ENCODE measurements at places on chromosomes 3 and 15.

DNA sequence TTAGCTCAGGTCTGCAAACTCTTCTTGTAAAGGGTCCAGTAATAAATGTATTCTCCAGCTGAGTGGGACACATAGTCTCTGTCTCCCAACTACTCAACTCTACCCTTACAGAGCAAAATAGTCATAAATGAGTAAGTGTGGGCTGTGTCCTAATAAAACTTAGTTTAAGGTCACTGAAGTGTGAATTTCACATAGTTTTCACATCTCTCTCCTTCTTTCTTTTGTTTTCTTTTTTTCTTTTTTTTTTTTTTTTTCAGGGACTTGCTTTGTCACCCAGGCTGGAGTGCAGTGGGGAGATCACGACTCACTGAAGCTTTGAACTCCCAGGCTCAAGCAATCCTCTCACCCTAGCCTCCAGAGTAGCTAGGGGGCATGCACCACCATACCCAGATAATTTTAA is 1.9 kb upstream of the ACTL6A start:
- no peak for DNase-seq
- no peaks in the 10 kb centered on the region for H3K36me3 ChIP-seq
- peak overlapping the region; percentile 34 for H3K4me3 ChIP-seq
- no peaks in the 10 kb centered on the region for H3K27me3 ChIP-seq
- H3K27ac ChIP-seq = no peak overlapping the region

DNA sequence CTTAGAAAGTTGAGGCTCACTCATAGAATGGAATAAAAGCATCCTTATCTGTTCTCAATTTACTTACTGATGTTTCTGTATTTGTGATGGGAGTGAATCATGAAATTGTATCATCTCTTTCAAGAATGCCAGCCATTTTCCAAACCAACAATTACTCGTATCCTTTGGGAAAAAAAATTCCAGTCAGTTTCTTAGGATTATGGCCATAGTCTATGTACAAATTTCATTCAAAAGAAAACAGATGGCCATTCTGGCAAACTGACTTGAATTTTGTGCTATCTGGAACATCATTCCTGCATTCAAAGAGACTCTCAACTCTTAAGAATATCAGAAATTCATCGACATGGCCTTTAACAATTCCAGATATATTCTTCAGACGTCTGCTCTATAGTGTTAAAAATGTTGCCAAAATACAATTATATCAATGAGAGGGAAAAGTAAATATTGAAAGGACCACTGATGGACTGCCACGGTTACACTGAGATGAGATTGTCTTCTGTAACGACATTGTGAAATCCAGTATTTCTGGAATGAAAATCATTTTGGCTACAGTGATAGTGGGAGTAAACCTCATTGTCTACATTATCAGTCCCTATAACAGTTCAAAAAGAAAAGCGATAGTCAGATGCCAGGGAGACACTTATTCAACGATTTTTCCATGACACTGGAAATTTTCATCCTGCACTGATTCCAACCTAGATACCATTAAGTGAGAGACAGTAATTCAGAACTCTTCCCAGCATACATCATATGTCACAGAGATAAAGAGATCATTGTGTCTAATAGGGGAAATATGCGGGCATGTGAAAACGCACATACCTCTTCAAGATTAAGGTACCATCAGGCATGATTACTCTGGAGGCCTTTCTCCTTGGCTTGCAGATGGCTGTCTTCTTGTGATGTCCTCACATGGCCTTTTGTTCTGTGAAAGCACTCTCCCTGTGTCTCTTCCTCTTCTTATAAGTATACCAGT is 953.8 kb upstream of the ALCAM start:
- H3K4me1 ChIP-seq = no peaks in the 10 kb centered on the region
- no peak overlapping the region for H3K27ac ChIP-seq
- no peaks in the 10 kb centered on the region for H3K27me3 ChIP-seq
- H3K4me3 ChIP-seq = no peak overlapping the region
- H3K36me3 ChIP-seq = no peaks in the 10 kb centered on the region

DNA sequence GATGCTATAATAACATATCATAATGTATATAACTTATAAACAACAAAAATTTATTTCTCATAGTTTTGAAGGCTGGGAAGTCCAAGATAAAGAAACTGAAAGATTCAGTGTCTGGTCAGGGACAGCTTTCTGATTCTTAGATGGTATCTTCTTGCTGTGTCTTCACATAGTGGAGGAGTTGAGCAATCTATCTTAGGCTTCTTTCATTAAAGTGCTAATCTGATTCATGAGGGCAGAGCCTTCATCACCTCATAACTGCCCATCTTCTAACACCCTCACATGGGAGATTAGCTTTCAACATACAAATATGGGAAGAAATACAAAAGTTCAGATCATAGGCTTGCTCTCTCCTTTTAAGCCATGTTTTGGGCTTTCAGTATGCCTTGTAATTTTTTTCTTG is 774.8 kb upstream of the EPHA6 start:
- H3K27ac ChIP-seq = no peak overlapping the region
- no peaks in the 10 kb centered on the region for H3K27me3 ChIP-seq
- no peaks in the 10 kb centered on the region for H3K36me3 ChIP-seq
- H3K4me1 ChIP-seq = no peaks in the 10 kb centered on the region
- no peak overlapping the region for H3K4me3 ChIP-seq

DNA sequence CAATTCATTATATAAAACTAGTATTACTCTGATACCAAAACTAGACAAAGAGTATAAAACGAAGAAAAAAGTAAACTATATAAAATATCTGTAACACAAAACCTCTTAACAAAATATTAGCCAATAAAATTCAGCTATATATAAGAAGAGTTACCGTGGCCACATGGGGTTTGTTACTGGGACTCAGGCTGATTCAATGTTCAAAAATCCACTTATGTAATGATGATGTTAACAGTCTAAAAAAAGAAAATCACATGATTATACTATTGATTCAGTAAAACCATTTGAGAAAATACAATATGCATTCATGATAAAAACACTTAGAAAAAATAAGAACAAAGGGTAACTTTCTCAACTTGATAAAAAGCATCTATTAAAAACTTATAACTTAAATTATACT is 18.3 kb downstream of the P2RY1 start:
- H3K36me3 ChIP-seq = peaks cover 2% of the 10 kb centered on the region
- H3K4me1 ChIP-seq = peaks cover 10% of the 10 kb centered on the region
- no peak overlapping the region for H3K27ac ChIP-seq

DNA sequence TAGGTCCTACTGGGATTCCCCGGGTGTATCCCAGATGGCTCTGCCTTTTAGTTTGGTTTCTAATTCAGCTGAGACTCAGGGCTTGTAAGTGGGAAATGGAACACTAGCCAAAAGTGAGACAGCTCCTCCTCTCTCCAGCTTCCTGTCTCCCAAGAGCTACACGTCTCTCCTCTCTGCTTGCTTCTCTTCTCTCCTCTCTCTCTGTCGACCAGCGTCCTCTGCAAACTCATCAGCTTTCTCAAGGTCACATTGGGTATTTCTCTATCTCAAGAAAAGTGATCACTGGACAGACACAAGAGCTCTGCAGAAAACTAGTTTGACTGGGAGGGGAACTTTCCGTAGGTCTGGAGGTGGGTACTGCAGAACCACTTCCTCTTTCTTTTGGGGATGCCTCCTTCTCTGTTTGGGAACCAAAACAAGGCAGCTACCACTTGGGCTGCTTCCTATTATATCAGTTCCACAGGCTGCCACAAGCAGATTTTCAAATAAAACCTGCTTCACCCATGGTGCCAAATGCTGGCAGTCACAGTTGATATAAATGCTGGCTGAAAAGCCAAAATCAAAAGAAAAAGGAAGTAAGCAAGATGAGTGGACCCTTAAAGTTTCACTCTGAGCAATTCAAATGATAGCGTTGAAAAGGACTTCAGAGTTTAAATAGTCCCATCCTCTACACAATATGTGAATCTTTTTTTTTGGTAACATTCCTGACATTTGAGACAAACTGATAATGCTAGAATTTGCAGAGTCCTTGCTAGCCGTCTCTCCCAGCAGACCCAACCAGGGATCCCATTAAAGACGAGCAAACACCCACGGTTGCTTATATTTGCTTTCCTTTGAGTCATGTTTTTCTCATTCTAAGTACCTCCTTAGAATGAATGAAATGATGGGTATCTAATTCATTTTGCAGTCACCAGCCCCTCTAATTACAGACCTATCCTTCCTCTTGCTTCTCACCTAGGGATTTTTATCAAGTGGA is 7.2 kb upstream of the DYNC1LI1 start:
- H3K4me1 ChIP-seq = peaks cover under 1% of the 10 kb centered on the region
- H3K4me3 ChIP-seq = no peak overlapping the region
- no peaks in the 10 kb centered on the region for H3K27me3 ChIP-seq
- no peak for DNase-seq

GRCh38 chr3:160851629-160852210 is 95.7 kb downstream of the PPM1L start:
- DNase-seq = no peak
- peaks cover 6% of the 10 kb centered on the region for H3K36me3 ChIP-seq

Data from neural crest cell (in vitro differentiated cells).